ENCODE measurements at places on chromosomes 3 and 15.

- DNase-seq: no peak
Measured at GRCh38 chr3:77321646-77322045, 281.7 kb downstream of the ROBO2 start.

- DNase-seq: no peak
Measured at GRCh38 chr3:9280451-9281219, 31.2 kb upstream of the SRGAP3 start.

- no peak for DNase-seq
Measured at GRCh38 chr3:151813799-151814198, at the start of gene AADAC. Gene AADAC, plus strand, starts transcription at chr3:151814116. Its CDS starts 47 bp downstream, at chr3:151814163.

DNA sequence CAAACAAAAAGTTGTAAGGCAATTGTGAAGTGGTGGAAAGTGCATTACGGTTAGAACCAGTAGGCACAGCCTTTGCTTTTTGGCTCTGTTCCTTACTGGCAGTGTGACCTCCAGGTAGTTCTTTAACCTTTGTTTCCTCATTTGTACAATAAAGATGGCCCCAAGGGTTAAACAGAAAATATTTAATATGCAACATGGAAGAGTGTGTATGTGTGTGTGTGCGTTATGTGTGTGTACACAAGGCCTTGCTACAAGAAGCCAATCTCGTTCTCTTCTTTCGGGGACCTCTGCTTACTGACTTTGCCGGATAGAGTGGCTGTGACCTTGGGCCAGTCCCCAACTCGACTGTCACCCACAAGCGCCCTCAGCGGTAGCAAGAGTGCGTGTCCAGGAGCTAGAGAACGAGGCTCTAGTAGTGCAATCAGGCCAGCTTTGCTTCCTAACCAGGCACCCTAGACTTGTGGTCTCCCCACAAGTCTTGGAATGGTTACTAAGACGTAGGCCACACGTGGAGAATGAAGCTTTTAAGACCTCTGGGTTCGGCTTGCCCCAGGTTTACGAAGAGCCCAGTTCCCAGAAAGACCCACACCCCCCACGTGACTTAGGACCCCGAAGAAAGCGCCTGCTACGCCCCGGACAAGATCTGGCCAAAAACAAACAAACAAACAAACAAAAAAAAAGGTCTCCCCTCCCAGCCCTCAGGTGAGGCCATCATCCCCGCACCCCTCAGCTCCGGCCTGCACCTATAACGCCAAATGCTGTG lies 593 bp downstream of the CIAO2A start:
- peak; percentile 29 for DNase-seq

GRCh38 chr3:24522146-24522579 lies 27.5 kb upstream of the THRB start:
- DNase-seq: no peak

DNA sequence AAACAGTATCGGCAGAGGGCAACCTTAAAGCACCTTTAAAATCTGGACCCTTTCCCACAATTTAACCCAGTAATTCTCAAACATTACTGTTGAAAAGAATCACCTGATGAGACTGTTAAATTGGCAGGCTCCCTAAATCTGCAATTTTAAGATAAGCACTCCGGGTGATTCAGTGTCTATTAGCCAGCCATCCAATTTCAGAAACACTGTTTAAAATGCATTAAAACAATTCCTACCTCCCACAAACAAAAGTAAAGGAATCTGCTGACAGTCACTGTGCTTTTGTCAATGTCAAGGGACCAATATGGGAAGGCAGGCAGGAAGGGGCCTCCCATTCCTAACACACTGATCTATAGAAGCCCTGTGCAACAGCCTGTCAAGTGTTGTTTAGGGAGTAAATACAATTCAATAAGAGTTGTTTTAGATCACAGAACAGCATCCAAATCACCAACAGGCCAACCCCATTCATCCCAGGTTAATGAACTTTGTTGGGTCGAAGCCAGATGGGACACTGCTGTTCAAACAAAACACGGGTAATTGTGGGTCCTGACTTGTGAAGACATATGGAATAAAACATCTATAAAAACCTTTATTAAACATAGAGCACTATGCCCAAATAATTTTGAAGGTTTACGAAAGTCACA lies 21.4 kb downstream of the SIAH2 start:
- no peak for DNase-seq

GRCh38 chr15:63488398-63488960 lies 15.9 kb upstream of the USP3 start:
- DNase-seq: no peak

GRCh38 chr3:134009345-134010000 lies 20.3 kb downstream of the SLCO2A1 start:
- no peak for DNase-seq

DNA sequence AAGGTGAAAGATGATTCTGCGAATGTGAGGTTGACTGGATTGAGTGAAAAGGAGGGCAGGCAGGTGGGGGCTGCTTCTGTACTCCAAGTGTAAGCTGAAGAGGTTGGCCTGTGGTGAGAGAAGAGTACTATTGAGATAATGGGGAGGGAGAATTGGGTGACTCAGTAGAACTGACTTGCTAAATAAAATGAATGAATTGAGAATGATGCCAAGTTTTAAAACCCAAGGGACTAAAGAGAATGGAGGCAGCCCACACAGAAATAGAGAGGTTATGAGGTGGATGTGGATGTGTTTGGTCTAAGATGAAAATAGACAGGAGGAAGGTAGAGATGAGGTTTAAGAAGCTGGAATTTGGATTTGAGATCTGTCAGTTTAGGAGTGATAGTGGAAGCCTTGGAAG lies 5.9 kb downstream of the MME start:
- DNase-seq: no peak

- DNase-seq: no peak
Measured at GRCh38 chr3:80261082-80261481, 493.3 kb upstream of the ROBO1 start.

GRCh38 chr15:99121691-99122410 lies 17.0 kb downstream of the SYNM start:
- no peak for DNase-seq
